ENCODE measurements at places on chromosomes 13 and 19.
A peak's percentile ranks its signal among the peaks of the same experiment; 100 is the strongest.

DNA sequence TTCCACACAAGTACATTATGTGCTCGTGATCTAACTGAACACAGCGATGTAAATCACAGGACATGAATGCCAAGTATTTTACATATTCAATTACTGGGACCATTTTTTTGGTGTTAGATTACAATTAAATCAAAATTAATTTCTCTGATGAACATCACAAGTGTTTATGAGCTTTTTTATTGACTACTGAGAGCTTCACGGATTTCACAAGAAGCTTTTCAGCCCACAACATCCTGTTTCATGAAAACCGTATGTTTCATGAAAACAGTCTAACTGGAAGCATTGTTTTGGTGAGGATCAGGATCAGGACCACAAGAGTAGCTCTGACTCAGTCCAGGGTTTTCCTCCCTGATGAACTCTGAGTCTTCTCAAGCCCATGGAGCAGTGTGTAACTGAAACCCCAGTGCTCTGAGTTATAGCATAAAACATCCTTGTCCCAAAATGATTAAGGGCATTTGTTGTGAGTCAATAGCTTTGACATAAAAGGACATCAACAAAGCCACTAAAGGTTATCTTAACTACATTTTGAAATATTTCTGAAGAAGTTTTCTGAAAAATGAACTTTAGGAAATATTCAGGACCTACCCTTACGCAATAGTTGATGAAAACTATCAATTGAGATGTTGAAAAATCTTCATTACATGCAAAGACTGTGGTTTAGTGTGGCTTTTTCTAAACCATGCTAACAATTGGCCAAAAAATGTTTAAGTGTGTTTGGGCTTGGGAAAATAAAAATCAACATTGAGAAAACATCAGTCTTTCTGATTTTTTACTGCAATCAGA, 49.3 kb downstream of the UFM1 start:
- peak; percentile 92 for DNase-seq

GRCh38 chr13:111318386-111318785, 2.1 kb upstream of the TEX29 start:
- DNase-seq = no peak

- peak; percentile 29 for DNase-seq
Measured at GRCh38 chr13:86945584-86945983, 725.6 kb upstream of the SLITRK5 start.

GRCh38 chr13:23718996-23719395, 148.8 kb downstream of the TNFRSF19 start:
- no peak for DNase-seq

DNA sequence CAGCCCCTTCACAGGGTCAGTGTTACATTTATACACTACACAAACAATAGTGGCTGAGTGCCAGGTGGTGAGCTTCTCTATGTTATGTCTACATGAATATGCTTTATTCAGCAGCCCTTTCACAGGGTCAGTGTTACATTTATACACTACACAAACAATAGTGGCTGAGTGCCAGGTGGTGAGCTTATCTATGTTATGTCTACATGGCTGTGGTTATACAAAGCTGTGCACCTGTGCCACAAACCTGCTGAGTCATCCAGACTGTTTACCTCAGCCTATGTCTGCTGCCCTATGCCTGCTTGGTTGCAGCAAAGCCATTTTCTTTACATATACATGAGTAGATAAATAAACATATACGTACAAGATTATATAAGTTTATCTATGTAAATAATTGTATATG, 76.5 kb downstream of the ZNF726 start:
- DNase-seq = peak; percentile 26
